ENCODE measurements at places on chromosomes 16 and 17.

DNA sequence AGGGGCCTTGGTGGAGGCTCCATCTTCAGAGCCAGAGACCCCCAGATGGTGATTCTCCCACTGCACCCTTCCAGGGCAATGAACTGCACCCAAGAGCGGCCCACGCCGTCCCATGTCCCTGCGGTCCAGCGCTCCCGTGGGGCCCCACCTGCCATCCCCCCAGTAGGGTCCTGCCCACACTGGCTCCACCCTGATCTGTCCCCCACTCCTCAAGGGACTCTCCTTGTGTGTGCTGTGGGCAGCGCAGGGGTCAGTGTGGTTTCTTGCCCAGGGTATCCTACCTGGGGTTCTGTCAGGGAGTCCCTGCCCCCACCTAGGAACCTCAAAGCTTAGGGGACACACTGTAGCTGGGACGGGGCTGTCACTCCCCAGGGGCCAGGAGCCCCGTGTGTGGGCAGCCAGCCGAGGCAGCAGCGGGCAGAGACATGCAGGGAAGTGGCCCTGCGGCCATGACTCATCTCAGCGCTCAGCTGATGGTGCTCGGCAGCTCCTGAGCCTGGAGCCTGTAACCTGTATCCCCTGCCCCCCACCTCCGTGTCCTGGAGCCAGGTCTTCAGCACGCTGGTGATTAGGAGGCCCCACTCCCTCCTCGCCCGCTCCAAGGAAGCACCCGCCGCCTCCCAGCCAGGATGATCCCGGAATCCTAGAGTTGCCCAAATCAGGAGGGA lies 35.7 kb upstream of the SSTR5 start:
- DNase-seq, result no peak

- DNase-seq, result no peak
Observed at GRCh38 chr17:8144401-8145231, 7.6 kb downstream of the PER1 start.

DNA sequence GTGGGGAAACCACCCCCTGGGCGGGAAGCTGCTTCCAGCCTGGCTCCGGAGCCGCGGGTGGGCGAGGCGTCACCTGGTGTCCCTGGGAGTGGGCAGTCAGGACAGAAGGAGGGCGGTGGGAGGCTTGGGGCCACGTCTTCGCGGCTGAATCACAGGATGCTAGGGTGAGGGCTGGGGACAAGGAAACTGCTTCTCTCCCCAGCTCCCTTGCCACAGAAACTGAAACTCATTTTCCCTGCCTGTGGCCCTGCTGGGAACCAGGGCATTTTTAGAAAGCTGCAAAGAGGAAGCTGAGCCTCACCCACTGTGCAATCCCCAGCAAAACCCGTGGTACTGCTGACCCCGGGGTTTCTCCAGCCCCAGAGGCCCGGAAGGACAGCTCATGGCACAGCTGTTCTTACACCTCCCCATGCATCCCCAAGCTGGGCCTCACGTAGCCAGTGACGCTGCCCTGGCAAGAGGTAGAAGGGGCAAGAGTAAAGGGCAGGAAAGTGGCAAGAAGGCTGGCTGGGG lies 8.2 kb downstream of the RHBDF2 start:
- DNase-seq, result no peak

DNA sequence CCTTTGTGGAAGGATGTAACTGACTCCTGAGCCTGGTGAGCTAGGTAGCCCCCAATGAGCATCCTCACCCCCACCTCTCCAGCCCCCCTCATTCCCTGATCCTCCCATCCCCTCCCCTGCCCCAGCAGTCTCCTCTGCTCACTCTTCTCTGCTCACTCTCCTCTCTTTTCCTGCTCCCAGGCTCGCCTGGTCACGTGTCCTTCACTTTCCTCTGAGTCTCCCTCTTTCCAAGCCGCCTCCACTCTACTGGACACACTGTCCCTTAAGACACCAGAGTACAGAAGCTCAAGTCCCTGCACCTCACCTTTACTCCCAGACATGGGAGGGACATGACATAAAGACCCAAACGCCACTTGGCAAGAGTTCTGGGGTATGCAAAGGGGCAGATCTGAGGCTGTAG lies 76.3 kb upstream of the RBL2 start:
- DNase-seq, result no peak

DNA sequence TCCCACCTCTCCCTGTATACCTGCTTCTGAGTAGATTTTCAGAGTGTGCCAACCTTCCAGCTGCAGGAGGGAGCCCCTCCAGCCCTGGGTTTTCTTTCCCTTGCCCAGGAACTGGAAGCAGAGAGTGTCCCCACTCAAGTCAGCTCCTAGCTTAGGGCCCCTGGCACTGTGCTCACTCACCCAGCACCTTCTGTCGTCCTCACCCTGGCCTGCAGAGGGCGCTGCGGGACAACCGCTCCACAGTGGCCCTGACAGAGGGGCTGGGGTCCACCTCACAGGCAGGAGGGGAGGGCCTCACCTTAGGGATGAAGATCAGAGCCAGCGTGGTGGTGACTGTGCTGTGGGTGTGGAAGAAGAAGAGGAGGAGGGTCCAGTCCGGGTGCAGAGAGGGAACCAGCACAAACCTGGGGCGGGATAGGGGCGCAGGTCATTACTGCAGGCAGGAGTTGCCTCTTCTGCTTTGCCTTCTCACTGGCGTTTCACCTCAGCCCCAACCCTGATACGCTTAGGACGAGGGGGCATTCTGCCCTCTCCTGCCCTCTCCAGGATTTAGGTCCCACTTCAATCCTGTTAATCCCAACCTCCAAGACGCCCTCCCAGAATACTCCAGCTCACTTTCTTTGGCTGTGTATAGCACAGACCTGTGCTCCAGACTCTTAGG lies 10.0 kb downstream of the GPR179 start:
- no peak for DNase-seq

DNA sequence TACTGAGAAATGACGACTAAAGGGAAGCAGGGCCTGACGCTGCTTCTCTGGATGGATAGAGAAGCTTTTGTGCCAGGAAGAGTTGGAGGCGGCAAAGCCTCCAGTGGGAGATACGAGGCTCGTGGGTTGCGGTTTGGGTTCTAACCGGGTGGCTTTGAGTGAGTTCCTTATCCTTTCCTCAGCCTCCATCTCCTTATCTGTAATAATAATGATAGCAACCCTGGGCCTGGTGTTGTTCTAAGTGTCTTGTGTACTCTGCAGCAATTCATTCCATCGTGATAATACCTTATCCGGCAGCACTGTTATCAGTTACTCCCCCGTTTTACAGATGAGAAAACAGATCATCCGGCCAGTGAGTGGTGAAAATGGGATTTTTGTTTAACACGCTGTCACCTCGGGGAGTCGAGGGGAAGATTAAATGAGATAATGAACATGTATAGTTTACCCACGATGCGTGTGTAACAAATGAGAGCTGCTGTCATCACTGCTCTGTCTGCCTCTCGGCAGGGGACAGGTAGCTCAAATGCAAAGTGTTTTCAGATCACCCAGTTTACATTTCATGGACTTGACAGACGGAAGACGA lies 52.0 kb upstream of the LHX1 start:
- DNase-seq, result no peak

DNA sequence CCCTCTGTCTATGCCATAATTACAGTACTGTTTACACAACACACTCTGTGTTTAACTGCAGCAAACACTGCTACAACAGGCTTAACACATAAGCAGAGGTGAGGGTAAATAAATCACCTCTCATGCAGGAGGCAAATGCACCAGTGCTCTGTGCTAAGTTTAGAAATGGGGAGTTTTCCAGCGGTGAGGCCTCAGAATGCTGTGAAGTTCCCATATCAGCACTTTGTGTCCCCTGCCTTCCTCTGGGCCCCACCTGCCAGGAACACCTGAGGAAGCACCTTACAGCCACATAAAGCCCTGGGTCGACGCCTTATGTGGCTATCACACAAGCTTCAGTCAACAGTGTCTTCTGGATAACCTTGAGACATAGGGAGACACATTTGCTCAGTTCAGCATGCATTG lies 304.5 kb downstream of the HAPSTR1 start:
- no peak for DNase-seq

GRCh38 chr17:72705905-72706395 lies 386.5 kb downstream of the SLC39A11 start:
- DNase-seq, result no peak

GRCh38 chr17:6681671-6682070 lies 30.1 kb downstream of the C17orf100 start:
- no peak for DNase-seq

GRCh38 chr16:57938936-57939871 lies 31.7 kb downstream of the CNGB1 start:
- DNase-seq, result no peak

GRCh38 chr17:80759377-80759673 lies 214.7 kb downstream of the RPTOR start:
- no peak for DNase-seq

- no peak for DNase-seq
Observed at GRCh38 chr17:6506679-6507231, 49.6 kb downstream of the PITPNM3 start.

GRCh38 chr16:78289844-78290277 lies 190.4 kb downstream of the WWOX start:
- no peak for DNase-seq

- DNase-seq, result no peak
Observed at GRCh38 chr17:55347341-55347740, 74.3 kb downstream of the MMD start.

DNA sequence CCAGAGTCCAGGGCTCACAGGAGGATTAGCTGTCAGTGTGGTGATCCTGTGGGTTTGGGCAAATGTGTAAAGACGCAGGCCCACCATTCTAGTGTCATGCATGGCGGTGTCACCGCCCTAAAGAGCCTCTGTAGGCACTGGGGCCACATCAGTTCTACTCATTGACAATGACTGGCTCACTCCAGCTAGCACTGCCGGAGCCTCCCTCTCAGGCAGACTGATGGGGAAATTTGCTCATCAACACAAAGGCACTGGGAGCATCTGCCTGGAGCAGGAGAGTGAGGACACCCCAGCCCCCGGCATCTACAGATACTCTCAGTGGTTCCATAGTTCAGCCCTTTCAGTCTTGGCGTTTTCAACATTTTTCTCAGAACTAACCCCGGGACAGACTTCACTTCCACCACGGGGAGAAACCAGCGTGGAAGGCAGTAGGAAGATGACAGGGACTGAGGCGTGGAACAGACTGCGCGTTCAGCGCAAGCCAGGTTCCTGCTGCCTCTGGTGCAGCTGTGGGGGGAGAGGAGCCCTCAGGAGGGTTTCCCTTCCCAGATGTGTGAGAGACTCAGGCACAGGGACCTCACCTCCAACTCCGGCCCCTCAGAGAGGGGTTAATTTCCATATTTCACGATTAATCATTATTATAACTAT lies 256.6 kb downstream of the RBFOX3 start:
- DNase-seq, result no peak

GRCh38 chr17:77666462-77666861 lies 292.0 kb upstream of the TNRC6C start:
- no peak for DNase-seq

DNA sequence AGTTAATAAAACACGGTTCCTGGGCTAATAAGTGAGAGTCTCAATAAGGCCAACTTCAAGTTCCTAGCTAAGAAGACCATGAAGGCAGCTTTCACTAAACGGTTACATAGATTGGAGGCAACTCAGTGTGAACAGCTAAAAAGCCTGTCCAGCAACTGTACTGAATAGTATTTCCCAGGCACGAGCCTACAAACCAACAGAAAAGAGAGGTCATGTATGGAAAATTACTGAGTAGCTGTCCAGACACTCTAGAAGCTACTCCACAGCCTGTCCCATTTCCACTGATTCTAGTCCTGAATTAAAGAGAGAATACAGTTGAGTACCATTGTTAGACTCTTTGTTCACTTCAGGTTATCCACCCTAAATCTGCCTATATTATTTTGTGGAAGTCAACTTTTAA lies 36.5 kb upstream of the C17orf78 start:
- DNase-seq, result no peak

DNA sequence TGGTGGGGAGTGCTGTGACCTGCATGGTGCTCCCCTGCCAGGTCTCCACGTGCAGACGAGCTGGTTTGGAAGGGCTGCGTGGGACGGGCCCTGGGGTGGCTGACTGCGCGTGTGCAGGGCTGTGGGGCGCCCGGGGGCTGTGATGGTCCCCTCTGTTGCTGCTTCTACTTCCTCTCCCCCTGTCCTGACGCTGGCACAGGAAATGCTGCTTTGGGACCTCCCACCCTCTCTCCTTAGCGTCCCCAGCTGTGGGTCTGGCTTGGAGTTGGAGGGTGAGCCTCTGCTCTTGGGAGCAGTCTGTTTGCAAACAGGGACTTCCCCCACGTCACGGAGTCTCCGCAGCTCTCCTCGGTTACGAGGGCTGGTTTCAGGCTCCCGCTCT lies 35.2 kb downstream of the TSC2 start:
- DNase-seq, result no peak

- DNase-seq, result no peak
Observed at GRCh38 chr17:29766796-29767327, 144.2 kb upstream of the CORO6 start.

DNA sequence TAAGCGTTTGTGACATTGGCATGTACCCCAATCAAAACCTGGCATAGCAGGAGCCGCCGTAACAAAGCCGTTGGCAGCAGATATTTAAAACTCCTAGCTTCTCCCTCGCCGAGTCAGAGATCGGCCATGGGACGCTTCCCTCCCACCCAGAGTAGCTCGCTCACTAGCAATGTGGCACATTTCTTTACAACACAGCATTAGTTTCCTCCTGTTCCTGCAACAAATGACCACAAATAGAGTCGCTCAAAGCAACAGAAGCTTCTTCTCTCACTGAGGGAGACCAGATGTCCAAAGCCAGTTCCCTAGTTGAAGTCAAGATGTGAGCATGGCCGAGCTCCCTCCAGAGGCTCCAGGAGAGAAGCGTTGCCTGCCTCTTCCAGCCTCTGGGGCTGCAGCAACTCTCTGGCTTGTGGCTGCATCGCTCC lies 106.7 kb downstream of the RBFOX3 start:
- no peak for DNase-seq

DNA sequence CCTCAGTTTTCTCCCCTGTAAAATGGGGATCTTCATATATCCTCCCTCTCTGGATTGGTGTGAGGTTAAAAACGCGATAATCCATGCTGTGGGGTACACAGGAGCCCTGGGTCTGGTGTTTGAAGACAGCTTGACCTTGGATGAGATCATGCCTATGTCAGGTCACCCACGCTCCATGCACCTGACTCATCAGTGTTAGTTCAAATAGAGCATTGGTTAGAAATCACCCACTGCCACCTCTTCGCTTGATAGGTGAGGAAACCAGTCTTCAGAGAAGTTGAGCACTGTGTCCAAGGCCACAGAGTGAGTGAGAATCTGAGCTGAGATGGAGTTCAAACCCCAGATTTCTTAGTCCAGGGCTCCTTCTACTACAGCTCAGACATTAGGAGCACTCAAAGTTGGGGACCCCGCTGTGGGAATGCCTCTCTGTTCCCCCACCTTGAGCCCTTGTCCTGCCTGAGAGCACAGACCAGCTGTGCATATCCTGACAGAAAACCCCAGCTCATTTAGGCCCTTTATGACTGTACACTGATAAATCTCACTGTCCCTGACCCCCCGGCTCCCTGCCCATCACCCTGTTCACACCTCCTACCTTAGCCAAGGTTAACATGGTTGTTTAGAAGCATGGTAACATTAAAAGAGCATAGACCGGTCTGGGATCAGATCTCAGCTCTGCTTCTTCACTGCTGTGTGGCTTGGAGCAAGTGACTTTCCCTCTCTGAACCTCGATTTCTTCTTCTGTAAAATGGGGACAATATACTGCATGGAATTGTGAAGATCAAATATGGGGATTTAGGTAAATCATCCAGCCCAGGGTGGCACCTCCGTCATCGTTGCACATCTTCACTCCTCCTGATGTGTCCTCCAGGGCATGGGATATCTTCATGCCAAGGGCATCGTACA lies 22.4 kb upstream of the LGALS9 start:
- DNase-seq, result no peak

- no peak for DNase-seq
Observed at GRCh38 chr17:285751-286422, 66.7 kb downstream of the RPH3AL start.

GRCh38 chr17:56047331-56047730 lies 105.9 kb upstream of the ANKFN1 start:
- DNase-seq, result no peak
